Stimulated activated CD4-positive, alpha-beta T cell treated with anti-CD3 and anti-CD28 coated beads, Interleukin-4, amount 100 ng/mL, for 4 hours (primary cell): ENCODE measurements at places on chromosomes 7 and 10.

DNA sequence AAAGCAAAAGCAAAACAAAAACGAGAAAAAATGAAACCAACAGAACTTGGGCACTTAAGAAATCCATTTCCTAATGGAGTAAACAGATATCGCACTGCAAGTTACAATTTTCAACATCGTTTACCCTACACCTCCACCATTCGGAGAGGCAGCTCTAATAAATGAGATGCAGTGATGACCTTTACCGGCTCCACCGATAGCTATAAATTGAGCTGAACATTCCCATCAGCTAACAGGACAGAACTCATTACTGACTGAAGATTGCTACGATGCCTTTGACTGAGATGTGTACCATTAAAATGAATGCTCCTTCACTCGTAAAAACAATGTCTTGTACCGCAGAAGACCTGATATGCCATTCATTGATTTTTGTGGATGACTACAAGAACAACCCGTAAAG, 465.6 kb downstream of the DPP6 start:
- no peak for DNase-seq

DNA sequence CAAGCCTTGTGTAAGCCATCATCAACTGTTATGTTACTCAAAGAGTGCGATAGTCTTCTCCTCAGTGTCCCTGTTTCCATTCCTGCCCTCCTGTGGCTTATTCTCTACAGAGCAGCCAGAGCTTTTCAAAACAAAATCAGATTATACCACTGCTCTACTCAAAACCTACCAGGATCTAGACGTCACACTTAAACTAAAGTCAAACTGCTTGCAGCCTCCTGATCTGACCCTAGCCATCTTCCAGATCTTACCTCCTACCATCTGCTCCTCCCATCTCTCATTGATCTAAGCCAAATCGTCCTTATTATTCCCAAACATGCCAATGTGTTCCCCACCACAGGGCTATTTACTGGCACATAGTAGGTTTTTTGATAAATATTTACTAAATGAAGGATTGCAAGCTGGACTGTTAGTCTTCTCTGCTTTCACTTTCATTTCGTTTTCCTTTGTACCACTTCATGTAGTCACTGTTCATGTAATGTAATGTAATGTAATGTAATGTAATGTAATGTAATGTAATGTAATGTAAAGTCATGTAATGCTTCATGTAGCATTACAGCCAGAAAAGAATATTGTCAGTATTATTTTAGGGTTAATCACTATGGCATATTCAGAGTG, 116.1 kb downstream of the GPR37 start:
- DNase-seq, result no peak

DNA sequence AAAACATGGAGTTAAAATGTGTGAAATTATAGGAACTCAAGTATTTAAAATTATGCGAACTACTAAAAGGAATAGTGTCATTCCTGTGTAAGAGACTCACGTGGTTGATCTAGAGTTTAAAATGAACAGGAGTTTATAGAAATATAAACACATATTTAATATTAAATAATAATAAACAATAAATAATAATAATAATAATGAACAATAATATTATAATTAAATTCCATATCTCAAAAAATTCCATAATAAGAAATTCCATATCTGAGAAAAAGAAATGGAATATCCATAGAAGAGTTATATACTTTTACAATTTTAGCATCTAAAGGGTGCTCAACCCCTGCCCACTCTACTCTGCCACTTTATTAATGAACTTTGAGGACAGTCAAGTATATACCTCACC, 429.6 kb downstream of the TNS3 start:
- DNase-seq, result no peak

GRCh38 chr10:120833222-120833928, 17.8 kb upstream of the WDR11 start:
- DNase-seq, result no peak

GRCh38 chr10:127153181-127153580, 43.2 kb downstream of the INSYN2A start:
- no peak for DNase-seq

DNA sequence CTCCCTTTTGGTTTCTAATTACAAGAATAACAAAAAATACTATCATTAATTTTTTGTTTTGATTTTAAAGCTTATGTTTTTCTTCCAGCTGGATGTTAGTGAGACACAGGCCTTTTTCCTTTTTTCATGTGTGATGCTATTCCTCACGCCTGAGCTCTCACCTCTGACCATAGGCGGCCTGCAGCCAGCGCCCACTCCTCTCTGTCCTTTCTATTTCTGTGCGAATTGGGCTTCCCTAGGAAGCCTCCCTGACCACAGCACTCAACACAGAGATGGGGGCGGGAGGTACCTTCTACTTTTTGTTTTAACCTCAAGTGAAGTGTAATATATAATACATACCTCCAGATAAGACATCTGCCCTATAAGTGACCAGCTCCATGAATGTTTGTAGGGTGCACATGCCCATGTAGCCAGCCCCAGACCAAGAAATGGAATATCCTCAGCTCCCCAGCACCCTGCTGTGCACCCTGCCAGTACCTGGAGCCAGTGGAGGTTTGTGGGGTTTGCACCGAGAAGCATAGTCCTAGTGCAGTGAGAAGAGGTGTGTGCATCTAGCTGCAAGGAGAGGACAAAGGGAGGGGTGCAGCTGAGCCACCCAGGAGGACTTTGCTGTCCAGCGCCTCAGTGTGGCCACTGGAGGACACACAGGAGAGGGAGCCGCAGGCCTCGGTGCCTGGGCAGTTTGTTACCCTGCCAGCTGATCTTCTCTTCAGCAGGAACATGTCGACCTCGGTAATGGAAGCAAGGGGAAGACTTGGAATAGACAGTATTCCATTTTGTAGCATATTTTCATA, 38.5 kb downstream of the BNIP3 start:
- no peak for DNase-seq
